ENCODE measurements at places on chromosomes 12 and 14.

- no peak for DNase-seq
Measured at GRCh38 chr14:34699873-34700621, 14.3 kb downstream of the CFL2 start.

DNA sequence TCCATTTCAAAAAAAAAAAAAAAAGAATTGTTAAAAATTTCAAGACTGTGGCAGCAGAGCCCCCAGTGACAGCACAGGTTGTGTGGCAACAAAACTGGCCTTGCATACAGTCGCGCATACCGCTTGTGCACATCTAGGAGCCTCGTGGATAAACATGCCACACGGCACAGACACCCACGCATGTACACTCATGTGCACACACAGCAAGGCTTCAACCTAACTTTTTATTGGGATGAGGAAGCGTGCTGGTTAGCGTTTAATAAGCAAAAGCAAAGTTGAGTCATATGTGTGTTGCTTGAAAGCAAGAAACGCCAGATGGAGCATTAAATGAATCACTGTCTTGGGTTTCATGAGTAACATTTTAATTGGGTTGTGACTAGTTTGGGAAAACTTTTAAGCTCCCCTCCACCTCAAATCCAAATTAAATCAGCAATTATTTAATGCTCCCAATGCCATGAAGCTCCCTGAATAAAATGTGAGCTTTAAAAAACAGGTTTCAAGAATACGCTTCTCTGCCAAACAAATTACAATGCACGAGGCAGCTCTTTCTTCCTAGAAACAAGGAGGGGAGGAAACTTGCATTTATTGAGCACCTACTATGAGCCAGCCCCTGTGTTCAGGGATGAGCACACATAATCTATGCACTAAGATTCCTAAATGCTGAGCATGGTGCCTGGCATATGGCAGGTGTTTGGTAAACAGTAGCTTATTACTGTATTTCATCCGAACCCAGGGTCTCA is 35.7 kb upstream of the EML1 start:
- no peak for DNase-seq

- no peak for DNase-seq
Measured at GRCh38 chr14:65832431-65833266, 420.1 kb downstream of the FUT8 start.

DNA sequence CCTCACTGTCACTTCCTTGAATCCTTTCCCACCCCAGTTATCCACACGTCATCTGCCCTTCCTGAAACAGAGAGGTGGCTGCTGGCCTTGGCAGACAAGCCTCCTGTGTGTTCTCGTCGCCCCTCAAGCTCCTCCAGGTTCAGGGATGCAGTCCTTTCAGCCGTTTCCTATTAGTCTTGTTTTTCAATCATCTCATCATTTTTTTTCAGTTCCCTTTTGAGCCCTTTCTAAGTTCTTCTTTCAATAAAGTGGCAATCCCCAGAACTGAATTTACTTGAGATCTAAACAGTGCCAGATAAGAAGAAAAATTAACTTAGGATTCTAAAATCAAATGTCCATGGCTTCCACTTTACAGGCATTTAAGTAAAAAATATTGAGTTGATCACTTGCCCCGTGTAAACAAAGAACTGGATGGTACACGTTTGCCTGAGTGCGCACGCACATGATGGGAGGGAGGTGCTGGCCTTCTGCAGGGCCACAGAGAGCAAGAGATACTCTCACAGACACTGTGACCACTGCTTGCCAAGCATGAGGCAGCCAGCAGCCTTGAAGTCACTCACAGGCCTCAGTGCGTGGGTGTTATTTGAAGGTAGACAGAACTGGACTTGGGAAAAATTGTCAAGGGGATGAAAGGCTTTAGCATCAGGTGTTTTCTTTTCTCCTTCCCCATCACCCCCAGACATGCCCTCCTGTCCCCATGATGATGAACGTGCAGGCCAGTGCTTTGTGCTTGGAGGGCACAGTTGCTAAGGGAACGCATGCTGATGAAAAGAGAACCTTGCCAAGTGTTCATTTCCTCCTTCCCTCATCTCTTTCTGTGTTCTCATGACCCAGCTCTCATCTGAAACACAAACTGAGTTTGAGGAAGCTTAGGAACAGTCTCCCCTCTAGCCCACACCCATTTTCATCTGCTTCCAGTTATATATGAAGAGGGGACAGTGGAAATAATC is 408.3 kb downstream of the EGLN3 start:
- no peak for DNase-seq

- no peak for DNase-seq
Measured at GRCh38 chr12:6205144-6205539, 4.9 kb downstream of the CD9 start.

DNA sequence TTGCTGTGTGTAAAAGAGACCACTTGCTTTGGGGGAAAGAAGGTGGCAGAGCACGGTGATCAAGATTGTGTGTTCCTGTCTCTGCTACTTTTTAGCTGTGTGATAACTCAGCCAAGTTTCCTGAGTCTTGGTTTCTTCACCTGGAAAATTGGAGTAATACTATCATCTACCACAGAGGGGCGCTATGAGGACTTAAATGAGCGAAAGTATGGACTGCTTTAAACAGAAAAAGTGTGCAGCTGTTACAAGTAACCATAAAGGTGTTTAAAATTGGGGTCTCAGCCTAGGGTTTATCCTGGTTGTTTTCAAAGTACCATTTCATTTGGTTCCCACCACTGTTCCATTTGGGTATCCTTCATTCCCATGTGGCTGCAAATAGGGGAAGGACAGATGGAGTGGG is 65.9 kb upstream of the WSCD2 start:
- DNase-seq, result no peak

DNA sequence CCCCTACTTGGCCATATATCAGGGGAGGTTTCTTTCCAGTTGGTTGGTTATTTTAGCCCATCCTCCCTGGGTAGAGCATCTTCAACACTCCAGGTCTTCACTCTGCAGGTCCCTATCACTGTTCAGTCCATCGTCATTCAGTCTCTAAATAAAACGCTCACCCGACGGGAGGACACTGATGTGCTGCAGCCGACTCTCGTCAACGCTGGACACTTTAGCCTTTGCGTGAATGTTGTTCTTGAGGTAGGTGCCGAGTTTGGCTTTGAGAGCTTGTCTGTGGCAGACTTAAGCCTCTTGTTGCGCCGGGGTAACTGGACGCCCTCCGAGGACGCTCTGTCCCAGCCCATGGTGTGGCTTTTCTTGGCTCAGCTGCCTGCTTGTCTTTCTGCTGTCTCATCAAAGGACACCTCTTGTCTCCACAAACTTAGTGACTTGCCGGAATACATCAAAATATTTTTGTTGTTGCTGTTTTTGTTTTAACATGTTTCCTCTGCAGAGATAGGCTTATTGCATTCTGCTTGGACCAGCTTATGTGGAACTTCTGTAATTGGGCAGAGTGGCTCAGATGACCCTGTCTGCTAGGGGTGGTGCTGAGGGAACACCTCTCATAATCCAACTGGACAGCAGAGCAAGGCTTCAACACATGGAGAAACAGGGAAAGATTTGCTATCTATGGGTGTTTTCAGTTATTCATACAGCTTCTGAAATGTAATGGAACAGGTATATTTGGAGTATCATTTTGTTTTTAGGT is 26.5 kb downstream of the TCTN1 start:
- DNase-seq, result no peak

DNA sequence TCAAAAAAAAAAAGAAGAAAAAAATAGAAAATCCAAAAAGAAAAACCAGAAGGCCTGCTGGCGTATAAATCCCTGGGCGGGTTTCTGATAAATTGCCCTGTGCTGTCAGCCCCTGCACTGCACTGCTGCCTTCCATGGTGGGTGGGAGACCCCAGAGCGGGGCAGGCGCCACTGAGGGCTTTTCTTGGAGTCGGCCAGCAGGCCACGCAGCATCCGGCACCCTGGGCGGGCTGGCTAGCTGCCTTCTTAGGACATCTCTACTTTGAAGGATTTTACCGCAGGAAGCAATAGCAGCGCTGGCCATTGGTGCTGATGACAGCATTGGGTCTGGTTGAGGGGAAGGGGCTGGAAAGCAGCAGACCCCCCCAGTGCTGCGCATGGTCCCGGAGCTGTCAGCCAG is 29.1 kb downstream of the IL31 start:
- no peak for DNase-seq
